ENCODE measurements at places on chromosomes 2 and 18.

DNA sequence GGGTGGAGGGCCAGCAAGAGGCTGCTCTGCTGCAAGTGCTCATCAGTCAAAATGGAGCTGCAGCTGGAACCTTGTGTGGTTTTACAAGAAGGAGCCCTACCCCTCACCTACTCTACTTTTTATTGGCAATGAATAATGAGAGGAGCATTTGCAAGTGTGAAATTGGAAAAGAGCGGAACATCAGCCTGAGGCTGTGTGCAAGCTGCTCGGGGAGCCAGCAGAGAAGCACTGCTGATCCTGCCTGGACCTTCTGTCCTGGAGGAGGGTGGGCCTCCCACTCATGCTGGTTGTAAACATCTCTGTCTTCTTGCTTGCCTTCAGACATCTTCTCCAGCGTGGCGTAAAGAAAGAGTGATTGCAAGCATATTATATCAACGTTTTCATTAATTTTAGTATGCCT, 256.2 kb downstream of the DLGAP1 start:
- DNase-seq, result no peak

DNA sequence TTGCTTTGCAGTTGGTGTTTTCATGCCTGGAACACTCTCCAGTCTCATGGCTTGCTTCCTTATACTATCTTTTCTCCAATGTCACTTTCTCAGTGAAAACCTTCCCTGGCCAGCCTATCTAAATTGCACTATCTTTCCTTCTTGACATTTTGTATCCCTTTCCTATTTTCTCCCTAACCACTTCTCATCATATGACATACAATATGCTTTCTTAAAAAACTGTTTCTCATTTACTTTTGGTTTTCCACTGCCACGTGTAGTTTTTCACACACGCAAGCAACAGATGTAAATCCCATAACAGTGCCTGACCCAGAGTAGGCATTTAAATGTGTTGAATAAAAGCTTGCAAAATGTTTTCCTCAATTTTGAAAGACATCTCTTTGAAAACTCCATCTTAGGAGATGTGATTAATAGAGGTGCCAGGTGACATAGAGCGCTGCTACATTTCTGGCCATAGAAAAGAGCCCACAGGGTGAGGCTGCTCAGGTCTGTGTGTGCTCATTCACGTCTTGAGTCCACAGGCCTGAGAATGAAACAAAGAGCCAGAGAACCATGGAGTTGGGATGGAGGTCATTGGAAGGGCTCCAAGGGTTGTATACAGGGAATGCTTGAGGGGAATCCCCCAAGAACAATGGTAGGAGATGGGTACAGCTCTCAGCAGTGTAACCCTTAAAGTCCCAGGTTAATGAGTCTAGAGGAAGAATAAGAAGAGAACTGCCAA, 12.7 kb downstream of the ZNF24 start:
- no peak for DNase-seq

DNA sequence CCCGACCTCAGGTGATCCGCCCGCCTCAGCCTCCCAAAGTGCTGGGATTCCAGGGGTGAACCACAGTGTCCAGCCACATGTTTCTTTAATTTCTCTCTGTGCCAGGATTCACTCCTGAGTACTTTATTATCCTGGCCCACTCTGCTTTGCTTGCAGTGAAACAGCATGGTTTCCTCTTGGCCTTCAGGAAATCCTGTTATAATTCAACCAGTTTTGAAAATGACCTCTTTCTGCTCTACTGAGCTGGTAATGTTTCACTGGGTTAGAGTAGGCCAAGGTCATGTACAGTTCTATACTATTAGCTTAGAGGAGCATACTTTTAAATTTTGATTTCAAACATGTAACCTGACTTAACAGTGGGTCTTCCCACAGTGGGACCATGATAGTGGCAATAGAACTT, 90.6 kb upstream of the PELI1 start:
- no peak for DNase-seq

DNA sequence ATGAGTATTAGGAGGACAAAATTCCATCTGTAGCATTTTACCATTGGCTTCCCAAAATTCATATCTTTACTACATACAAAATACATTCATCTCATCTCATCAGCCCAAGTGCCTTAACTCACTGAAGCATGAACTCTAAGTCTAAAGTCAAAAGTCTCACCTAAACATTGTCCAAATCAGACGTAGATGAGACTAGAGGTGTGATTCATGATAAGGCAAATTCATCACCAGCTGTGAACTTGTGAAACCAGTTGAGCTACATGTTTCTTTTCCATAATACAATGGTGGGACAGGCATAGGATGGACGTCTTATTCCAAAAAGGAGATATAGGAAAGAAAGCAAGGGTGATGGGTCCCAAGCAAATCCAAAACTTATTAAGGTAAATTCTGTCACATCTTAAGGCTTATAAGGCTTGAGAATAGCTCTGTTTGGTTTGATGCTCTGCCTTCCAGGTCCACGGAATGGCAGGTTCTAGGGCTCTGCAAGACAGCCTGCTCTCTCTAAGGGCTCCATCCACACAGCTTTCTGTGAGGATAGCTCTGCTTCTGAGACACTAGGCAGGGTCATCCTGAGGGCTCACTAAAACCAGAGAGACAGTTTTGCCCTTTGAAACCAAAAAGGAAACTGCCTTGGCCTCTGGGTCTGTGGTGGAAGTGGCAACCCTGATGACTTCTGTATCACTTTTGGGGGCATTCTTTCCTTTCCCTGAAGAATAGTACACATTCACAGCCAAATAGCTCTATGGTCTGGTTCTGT, 9.6 kb downstream of the IFIH1 start:
- no peak for DNase-seq

DNA sequence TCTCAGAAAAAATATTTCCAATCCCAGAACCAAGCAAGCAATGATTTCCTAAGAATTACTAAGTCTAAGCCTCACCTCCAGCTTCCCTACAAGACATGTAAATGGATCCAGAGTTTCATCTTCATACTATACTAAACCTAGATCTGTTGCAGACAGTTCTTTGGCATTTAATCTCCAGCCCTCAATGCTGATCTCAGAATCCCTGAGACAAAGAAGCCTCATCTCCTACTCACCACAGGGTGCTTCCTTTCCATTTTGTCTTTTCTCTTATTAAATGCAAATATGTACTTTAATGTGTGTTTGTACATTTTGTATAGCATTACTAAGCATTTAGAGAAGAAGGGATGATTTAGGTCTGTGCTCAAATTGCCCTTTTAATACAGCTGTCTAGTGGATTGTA, 954.9 kb downstream of the TDRD15 start:
- no peak for DNase-seq

DNA sequence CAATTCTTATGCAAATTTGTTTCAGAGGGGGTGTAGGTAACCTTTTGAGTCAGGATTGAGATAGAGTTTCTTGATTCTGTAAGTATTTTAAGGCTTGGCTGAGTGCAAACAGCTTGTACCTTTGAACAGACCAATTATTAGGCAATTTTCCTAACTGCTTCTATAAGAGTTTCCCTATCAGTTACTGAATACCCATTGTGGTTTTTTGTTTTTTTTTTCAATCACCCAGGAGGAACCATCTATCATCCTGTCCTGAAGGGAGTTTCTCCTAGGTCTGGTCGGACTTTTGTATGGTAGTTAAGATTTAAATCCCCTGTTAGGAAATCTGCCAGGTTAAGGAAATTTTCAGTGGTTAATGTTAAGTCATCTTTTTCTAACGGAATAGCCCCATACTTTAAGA, 319.4 kb upstream of the SLC39A10 start:
- no peak for DNase-seq

GRCh38 chr18:45423659-45424058, 191.6 kb upstream of the SLC14A2 start:
- no peak for DNase-seq

DNA sequence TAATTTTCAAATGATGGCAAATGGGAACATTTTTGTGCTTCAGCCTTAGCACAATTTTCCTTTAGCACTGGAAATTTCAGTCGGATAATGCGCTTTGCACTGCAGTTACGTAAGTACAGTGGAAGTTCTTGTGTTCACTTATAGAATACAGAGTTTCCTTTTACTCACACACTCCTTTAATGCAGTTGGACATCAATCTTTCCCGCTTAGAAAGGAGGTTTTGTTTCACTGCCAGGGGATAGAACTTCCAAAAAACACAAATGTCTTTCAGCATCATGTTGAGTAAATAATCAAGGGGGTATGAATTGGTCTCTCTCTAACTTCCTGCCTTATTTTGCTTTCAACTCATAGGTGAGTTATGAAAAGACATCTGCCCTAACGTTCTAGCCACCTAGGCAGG, 63.2 kb downstream of the TGFA start:
- no peak for DNase-seq

GRCh38 chr2:145169285-145169684, 649.4 kb upstream of the ZEB2 start:
- DNase-seq, result no peak

- no peak for DNase-seq
Observed at GRCh38 chr2:72496479-72496878, 329.4 kb downstream of the EXOC6B start.

DNA sequence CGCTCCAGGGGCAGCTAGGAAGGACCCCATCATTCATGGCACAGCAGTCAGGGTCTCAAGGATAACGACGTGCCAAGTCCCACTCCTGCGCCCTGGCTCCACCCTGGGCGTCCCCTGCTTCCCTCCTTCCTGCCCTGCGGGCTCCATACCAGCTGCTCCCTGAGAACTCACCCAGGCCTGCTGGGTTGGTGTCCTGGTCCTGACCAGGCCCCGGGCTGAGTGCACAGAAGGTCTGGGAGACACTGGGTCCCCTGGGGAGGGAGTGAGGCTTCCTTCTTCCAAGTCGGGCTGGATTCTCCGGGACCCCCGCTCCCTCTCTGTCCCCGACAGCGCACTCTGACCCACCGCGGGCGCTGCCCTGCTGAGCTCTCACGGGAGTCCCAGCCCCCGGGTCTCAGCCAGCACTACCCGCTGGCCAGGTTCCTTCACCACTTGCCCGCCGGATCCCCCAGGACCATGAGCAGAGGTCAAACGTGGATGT, 160.2 kb downstream of the PXDN start:
- DNase-seq, result no peak

GRCh38 chr2:58448065-58448507, 207.0 kb upstream of the FANCL start:
- DNase-seq, result no peak

DNA sequence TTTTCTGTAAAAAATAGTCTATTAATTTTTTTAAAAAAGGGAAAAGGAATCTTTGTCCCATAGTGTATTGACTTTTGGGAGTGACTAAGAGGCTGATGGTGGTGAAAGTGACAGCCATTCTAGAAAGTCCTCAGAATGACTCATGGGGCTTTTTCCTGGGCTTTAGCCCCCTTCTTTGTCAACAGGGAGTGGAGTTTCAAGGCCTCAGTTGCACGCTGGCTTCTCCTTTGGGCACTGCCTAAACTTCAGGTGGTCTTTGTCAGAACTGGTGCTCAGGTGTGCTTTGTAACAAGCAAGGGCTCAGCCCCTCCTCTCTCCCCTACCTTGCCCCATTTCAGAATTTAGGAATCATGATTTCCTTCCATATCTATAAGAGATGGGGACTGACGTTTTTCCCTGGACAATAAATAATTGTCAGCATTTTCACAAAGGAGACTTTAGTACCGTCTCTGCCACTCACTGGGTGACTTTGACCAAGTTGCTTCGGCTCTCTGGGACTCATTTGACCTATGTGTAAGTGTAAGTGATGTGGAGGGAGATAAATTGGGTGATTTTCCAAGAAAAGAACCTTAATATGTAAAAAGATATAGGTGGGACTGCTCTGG, 61.2 kb upstream of the IGFBP2 start:
- DNase-seq, result no peak

GRCh38 chr2:239433777-239434403, 33.1 kb upstream of the HDAC4 start:
- no peak for DNase-seq

- no peak for DNase-seq
Observed at GRCh38 chr2:78264130-78264529, 742.0 kb upstream of the LRRTM4 start.

- DNase-seq, result no peak
Observed at GRCh38 chr2:98388601-98389250, 42.5 kb downstream of the CNGA3 start.

GRCh38 chr2:567865-568638, 109.2 kb downstream of the TMEM18 start:
- no peak for DNase-seq

DNA sequence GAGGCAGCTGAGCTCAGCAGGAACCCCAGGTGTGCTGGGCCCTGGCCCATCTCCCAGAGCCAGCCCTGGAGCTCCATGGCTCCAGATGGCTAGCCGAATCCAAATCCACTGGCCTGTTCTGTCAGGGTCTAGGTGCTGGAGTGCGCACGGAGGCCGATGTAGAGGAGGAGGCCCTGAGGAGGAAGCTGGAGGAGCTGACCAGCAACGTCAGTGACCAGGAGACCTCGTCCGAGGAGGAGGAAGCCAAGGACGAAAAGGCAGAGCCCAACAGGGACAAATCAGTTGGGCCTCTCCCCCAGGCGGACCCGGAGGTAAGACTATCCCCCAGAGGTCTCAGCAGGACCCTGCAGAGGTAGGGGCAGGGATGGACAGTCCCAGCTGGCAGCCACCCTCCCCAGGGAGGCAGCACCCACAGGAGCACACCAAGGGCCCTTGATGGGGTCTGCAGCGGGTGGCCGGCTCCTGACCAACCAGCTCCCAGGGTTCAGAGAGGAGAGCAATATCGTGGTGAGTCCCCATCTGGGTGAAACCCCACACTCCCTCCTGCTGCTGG, 26.1 kb upstream of the PRLH start:
- no peak for DNase-seq

Measured in stimulated activated CD8-positive, alpha-beta memory T cell treated with anti-CD3 and anti-CD28 coated beads, Interleukin-4, amount 100 ng/mL, for 1 hour (primary cell).